NCI-H187 treated with DMSO at 0.1 percent for 48 hours (cell line): ENCODE measurements at places on chromosomes 16 and 17.

- peak; percentile 19 for DNase-seq
These were observed 61.3 kb upstream of the SDK2 start for GRCh38 chr17:73705594-73705993.

GRCh38 chr17:74522381-74523105, 8.7 kb downstream of the CD300LB start:
- DNase-seq: no peak

GRCh38 chr17:28944862-28945741, 6.2 kb downstream of the PHF12 start:
- no peak for DNase-seq

DNA sequence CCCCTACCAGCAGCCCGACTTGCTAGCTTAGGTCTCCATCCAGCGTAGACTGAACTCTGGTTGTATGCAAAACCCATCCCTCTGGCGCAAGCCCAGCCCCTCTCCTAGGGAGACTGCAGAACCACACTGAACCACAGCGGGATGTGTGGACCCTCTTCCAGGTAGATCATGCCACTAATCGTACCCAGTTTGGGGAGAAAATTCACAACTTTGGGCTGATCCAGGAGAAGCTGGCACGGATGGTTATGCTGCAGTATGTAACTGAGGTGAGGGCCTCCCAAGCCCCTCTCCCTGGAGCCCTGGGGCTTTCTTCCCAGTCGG, 3.2 kb downstream of the ACADVL start:
- no peak for DNase-seq

DNA sequence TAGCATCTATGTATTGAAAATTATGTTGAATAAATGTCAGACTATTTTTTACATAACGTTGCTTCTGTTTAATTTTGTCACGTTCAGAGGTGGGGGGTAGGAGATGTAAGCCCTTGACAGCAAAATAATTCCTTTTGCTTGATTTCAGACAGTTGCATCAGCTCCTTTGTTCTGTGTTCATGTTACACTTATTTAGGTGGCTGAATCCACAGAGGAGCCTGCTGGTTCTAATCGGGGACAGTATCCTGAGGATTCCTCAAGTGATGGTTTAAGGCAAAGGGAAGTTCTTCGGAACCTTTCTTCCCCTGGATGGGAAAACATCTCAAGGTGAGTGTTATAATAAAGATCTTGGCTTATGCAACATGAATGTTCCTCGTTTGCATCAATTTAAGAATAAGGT, 4.5 kb downstream of the HERPUD1 start:
- no peak for DNase-seq

GRCh38 chr17:21283482-21284318, 811 bp upstream of the MAP2K3 start:
- DNase-seq: no peak

GRCh38 chr17:72619976-72620650, 472.4 kb downstream of the SLC39A11 start:
- DNase-seq: no peak

DNA sequence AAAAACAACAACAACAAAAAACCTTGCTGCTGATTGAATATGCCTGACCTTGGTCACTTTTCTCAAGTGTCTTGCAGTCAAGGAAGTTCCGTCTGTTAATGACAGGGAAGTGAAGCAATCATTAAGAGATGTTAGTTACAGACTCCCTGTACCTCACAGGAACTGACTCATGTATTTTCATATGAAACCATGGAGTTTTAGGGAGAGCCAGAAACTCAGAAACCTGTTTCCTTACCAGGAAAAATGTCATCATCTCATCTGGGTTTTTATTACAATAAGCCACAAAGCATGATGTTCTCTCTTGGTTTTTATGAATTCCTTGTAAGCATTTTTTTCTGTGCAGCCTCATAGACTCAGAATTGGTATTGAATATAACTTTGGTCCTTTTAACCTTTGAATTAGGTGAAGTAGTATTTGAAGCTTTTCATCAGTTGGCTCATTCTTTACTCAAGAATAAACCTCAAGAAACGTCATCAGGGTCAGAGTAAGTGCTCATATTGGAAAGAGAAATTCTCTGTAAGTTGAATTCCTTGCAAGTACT, 10.3 kb downstream of the LYRM1 start:
- no peak for DNase-seq

DNA sequence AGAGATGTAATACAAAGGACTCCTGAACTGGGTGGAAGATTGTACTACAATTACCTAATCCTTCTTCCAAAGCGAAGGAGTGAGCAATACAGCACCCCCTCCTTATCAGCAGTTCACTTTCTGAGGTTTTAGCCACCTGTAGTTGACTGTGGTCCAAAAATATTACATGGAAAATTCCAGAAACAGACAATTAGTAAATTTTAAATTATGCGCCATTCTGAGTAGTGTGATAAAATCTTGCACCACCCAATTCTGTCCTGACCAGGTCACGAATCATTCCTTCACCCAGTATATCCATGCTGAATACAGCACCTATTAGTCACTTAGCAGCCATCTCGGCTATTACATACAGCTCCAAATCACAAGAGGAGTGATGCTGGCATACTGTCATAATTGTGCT, 23.2 kb downstream of the VPS53 start:
- DNase-seq: no peak

DNA sequence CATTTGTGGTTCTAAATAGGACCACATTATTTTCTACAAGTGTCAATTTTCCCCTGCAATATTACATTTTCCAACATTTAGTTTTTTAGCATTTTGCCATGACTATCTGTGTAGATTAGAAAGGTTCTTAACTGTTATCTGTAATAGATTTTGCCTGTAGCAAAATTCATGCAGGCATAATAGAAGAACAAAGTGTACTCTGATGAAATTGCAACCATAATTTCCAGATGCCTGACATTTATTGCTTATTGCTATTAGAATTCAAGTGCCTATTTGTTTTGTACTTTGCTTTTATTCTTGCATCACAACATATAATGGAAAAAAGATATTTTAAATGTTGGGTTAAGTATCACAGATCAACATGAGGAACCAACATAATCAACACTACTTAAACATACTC, 337.7 kb downstream of the TOX3 start:
- DNase-seq: no peak

DNA sequence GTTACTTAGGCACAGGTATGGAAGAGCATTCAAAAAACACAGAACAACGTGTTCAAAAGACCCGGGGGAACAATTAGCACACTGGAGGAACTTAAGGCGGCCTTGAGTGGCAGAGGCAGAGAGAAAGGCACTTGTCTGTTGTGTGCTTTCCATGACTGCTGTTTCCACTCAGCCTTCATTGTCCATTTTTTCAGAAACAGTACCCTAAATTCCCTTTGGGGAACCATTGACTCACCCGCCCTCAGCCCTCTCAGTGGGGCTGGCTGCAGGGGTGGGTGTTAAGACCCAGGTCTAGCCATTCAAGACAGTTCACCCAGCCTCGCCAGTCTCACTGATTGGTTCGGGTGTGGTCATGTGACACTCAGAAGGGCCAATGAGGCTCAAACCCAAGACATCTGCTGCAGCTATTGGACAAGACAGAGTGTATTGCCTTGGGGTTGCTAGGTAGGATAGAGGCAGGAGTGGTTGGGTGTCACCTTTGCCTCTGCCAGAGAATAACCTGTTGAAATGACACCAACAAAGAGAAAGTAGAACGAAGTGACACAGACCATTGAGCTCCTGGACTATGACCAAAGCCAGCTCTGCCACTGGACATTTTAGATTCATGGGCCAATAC, 19.6 kb upstream of the CEP20 start:
- DNase-seq: peak; percentile 79

DNA sequence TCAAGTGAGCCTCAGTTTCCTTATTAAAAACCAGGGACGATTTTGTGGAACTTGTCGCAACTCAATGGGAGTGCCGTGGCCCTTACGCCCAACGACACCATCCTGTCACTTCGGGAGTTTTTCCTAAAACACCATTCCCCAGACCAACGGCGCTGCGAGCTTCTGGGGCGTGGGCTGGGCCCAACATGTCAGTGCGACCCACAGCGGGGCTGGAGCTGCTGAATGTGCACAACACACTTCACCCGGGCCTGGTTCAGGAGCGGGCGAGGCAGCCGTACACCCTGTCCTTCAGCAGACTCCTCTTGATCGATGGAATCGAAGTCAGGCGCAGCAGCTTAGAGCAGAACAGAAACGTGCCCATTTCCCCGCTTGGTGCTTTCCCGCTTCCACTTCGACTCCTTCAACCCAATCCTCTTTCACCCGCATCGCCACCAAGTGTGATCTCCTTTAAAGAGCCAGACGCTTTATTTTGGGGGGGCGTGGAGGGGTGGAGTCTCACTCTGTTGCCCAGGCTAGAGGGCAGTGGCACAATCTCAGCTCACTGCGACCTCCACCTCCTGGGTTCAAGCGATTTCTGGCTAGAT, 13.2 kb upstream of the SLC7A5 start:
- DNase-seq: no peak

DNA sequence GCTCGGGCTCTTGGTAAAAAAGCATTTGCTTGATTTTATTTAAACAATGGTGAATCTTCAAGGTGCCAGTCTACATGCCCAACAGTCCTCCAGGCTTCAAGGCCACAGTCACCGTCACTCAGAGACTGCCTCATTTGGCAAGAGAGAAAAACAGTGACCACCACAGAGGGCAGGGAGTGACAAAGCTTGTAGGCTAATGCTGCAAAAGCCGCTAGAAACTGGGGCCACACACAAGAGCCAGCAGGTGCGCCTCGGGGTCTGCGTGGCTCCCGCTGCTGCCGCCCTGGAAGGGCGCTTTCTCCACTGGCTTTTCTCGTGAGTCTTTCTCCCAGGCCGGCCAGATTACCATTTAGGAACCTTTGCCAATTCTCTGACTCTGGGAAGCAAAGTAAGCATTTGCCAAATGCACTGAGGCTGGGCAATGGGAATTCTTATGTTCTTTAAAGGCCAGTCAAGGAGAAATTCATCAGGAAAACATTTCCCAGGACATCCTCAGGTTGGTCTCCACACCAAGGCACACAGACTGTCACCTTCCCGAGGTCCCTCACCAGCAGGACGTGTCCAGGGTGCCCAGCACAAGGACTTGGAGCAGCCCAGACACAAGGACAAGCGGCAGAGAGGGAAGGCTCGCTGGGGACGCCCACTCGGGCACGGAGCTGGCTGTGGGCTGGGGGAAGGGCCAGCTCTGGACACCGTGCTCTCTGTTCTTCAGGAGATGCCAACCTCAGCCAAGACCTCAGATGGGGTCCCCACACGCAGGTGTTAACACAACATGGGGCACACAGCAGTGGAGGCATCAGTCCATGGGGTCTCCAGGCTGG, 12.5 kb upstream of the C16orf95 start:
- DNase-seq: no peak

GRCh38 chr16:24681793-24682192, 47.7 kb upstream of the TNRC6A start:
- DNase-seq: no peak

- DNase-seq: no peak
These were observed 27.1 kb upstream of the MTSS2 start for GRCh38 chr16:70712942-70713341.

DNA sequence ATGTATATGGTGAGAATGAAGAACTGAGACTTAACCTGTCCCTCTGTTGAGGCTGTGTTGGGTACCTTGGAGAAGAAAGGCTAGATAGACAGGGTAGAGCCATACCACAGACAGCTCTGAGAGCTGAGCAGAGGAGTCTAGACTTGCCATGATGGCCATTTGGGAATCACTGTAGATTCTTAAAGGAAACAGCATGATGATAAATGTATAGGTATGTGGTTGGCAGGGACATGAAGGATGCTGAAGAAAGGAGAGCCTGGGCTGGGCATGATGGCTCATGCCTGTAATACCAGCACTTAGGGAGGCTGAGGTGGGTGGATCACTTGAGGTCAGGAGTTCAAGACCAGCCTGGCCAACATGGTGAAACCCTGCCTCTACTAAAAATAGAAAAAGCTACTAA, 114.4 kb upstream of the HAS3 start:
- DNase-seq: no peak

DNA sequence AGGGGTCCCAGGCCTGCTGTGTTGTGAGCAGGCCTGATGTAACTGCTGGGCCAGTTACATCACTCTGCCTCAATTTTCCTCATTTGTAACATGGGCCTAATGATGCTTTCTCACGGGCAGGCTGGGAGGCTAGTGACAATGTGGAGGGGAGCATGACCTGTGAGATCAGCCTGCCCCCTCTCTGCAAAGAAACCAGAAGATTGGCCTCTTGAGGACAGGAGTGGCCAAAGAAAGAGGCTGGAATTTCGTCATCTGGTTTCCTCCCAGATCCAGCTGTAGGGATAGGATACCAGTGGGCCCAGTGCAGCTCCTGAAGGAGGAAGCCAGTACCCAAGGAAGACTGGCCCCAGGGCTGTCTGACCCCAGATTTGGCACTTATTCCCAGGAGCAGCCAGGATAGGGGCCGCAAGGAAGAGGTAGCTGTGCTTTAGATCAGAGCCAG, 615 bp upstream of the SREBF1 start:
- no peak for DNase-seq

DNA sequence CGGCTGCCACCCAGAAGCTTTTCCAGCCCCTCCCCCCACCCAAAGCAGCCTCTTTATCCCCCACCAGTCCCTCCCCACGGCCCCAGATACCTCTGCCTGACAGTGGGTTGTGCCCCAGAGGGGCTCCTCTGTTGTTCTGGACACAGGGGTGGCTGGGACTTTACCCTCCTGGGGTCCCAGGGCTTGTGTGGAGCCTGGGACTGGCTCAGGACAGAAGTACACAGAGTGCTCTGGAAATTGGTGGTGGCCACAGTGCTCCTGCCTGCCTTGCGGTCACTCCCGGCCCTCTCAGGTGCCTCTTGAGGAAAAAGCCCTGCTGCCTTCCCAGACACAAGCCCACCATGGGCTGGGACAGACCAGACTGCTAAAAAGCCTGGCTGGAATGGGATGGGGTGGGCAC, 68.2 kb downstream of the RAB11FIP4 start:
- no peak for DNase-seq
